ENCODE measurements at places on chromosomes 7 and 10.

GRCh38 chr7:100968031-100968430, 1.3 kb upstream of the MUC12 start:
- DNase-seq = no peak

DNA sequence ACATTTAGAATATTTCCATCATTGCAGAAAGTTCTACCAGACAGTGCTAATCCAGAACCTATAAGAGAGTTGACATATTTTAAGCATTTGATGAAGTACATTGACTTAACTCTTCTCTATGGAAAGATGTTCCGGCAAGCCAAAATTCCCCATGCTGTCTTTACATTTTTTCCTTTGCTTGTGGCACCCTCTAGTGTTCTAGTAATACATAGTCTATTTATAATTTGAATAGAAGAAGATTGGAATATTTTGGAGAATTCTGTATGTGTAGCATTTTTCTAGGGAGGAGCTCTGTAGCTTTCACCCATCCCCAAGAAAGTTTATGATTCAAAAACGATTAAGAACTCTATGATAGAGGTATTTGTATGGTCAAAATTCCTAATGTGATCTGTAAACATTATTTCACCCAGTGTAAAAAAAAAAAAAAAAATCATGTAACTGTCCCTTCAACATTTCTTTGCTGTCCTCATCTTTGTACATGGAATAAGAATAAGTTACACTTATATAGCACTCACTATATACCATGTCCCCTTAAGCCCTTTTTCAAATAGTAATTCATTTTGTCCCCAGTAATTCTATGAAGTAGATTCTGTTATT, 33.2 kb downstream of the NRF1 start:
- peak; percentile 71 for DNase-seq

GRCh38 chr10:125035136-125035535, 93.2 kb downstream of the ZRANB1 start:
- DNase-seq = peak; percentile 59

DNA sequence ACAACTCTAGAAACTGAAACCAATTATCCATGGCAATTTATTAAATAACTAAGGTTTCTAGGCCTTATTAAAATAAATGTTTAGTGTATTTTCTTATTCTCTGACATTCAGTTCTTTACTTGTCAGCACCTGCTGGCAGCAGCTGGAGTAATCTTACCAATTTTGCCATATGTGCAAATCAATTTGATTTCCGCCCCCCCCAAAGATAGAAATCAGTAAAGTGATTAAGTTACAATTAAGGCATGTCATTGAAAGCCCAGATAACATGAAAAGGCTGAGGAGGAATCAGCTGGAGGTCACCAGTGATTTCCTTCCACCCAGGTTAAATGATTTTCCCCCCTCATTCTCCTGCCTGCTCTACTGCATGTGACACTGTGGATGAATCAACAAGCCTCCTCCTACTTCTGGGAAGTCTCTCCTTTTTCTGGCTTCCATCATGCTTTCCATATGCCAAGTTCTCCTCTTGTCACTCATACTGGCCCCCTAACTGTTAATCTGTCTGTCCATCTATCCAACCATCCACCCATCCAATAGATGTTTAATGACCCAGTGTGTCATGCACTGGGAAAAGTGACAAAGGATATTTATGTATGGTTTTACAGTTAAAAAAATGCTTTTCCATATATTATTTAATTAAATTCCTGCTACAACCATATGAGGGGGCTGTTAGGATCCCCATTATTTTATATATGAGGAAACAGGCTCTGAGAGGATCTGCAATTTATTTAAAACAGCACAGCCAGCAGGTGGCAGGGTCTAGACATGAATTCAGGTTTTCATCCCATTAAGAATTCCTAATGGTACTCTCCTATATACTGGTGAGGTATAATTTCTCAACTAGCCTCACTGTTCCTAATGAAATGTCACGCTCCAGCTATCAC, 116.5 kb downstream of the ATXN7L1 start:
- peak; percentile 81 for DNase-seq

- DNase-seq = no peak
Observed at GRCh38 chr10:80660736-80661135, 123.0 kb downstream of the SH2D4B start.

DNA sequence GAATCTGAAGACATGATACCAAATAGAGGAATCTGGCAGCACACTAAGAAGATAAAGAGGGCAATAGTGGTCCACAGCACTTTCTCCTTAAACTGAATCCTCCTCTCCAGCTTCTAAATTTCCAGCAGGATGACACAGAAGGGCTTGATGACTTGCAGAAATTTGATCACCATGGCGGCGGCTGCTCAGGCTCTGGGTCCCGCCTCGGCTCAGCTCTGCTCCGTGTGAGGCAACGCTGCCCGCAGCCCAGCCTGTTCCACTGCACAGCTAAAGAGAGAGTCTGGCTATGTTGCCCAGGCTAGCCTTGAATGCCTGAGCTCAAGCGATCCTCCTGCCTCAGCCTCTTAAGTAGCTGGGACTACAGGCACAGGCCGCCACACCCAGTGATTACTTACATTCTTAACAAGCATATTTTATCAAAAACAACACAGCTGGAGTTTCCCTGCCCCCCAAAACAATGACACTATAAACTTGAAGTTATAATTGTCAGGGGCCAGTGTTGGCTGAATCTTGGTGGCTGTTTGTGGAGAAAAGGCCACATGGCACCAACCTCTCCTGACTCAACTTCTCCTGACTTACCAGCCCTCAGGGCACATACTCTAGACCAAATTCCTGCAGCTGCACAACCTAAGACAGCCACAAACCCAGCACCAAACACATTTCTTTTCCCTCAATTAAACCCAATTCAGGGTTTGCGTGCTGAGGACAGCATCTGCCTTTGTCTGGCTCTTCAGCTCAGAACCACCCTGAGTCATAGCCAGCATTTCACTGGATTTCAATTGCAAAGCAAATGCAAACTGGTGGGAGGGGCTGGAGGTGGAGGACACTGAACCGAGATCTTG, 11.6 kb upstream of the TNPO3 start:
- DNase-seq = no peak

DNA sequence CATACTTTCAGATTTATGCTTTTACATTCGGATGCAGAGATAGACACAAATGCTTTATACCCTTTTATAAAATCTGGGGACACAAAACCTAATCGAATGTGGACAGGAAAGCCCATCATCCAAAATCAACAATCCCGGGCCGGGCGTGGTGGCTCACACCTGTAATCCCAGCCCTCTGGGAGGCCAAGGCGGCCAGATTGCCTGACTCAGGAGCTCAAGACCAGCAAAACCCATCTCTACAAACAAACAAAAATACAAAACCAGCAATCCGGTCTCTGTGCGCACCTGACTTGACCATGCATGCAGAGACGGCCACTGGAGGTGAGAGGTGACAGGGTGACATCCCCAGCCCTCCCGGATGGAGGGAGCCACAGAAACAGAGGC, 13.5 kb downstream of the COBL start:
- DNase-seq = no peak

DNA sequence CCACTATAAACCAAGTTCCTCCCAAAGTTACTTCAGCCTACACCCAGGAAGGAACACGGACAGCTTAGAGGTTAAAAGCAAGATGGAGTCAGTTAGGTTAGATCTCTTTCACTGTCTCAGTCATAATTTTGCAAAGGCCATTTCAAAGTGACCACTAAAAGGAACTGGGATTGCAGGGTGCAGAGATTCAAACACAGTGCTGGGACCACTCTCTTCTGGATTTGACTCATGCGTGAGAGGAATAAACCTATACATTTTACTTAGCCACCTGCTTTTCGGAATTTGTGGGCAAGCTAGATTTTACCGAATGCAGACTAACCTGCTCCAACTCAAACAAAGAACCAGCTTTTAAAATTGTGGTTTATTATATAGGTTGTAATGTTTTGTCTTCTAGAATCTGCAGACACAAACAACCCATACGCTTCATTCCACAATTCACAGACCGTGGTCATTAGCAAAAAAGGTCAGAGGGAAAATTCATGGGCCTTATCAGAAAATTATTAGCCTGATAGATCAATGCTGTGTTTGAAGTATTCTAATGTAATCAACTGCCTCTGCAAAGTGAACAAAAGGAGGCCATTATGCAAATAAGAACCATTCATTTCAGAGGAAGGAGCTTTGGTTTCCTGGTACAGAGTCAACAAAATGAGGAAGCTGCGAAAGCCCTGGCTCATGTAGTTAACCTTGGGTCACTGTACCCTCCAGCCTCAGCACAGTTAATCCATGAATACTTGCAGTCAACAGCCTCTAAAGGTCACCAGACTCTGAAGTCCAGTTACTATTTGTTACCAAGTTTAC, 342.7 kb upstream of the KLF6 start:
- DNase-seq = peak; percentile 92

GRCh38 chr7:130303982-130304381, 11.0 kb downstream of the CPA4 start:
- no peak for DNase-seq

Measured in dermis blood vessel endothelial cell (primary cell).